ENCODE measurements at places on chromosomes 3 and 15. TPM values are rescaled to one million over a fixed set of nuclear protein-coding genes. Genes with fewer than 3 reads are reported as not detected.

DNA sequence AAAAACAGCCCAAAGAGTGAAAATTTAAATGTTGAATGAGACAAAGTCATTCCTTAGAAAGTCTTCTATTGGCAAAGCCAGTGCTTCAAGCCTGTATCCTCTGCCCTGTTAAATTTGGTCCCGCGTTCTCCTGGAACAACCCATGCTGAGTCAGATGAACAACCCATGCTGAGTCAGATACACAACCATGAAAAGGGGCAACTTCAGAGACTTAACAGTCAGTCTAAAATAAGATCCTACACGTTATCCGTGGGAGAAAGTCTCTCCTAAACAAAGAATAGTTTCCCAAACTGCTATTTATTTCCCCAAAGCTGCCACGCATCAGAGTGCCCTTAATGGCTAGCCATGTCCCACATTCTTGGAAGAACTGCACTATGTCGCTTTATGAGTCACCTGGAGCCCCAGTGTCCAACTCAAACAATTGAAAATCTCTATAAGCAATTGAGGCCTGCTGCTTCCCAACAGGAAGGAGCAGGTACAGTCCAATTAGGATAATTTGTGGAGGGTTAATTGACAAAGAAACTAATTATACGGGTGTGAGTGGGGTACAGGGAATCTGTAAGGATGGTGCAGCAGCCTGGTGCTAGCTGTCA is 66.1 kb downstream of the WHAMM start:
- no peak for DNase-seq

DNA sequence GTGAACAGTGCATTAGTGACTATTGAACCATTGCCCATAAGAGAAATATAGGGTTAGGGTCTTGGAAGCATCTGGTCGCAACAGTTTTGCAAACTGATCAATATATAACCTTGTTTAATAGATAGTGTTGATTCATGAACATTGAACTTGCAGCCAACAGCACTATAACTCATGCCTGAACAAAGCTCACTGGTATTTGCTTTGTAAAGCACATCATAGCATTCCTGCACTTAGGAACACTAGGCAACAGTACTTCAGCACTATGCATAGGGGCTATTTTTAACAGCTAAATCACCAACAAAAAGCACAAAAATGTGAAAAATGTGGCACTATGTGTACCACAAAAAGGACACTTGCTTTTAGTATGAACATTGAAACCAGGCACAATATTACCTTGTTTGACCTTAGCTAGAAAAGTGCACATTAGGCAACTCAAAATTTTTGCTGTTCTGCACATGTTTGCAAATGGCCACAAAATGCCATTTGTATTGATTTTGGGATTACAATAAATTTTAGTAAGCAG is 68.0 kb downstream of the OXNAD1 start:
- DNase-seq: no peak

DNA sequence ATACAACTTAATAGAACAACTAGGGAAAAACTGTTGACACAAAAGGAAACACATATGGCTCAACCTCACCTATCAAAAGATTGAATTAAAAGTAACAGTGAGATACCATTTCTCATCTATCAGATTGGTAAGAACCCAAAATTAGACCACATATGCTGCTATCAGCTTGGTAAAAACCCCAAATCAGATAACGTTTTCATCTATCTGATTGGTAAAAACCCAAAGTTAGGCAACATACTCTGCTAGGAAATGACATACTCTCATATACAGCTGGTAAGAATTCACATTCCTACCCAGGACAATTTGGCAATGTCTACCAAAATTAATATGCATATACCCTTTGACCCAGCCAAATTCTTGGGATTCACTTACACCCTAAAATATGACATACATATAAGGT is 26.3 kb downstream of the NRG4 start:
- DNase-seq: no peak

- DNase-seq: no peak
These were observed 5.8 kb upstream of the CAMP start for GRCh38 chr3:48217449-48217848.

DNA sequence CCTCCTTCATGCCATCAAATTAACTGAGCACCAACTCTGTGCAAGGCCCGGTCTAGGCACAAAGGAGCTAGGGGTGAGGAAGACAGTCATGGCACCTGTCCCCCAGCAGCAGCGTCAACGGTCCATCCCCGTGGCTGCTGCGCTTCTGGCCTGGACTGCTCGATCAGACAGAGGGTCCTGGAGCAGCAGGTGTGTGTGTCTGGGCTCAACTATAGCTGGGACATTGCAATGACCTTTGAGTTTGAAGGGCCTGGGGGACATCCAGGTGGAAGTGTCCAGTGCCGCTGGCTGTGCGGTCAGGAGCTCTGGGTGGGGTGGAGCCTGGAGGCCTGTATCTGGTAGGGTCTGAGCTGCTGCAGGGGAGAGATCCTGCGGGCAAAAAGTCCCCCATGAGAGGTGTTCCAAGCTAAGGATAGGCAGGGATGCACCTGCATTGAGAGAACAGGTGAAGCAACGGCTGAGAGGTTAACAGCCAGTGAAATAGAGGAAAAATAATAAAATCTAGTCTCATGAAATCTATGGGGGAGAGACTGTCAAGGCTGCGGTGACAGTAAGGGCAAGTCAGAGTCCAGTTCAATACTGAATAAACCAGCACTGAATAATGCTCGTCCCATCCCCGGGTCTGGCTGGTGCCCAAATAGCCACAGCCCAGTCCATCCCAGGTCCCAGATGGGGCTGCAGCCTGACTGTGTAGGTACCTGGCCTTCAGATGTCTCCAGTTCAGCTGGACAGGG is 25.4 kb upstream of the SLC41A3 start:
- DNase-seq: no peak

GRCh38 chr3:153957421-153957820 is 163.8 kb upstream of the ARHGEF26 start:
- DNase-seq: no peak

DNA sequence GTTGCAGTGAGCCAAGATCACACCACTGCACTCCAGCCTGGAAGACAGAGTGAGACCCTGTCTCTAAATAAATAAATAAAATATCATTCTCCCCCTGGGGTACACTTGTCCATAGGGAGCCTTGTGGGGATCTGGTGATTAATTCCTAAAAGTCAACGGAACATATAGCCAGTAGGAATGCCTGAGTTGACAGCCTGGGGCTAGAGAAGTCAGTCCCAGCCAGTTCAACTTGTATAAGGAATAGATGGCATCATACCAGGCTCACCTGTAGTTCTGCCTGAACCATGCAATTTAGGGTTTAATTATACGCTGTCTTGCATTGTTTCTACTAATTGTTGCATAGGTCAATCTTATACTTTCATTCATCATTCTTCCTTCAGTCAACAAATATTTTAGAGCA is 5.9 kb upstream of the BOC start:
- DNase-seq: no peak

Gene ST3GAL6
- total RNA-seq: 13.5 TPM
